ENCODE measurements at places on chromosomes 7 and 10.

- no peak for DNase-seq
Measured at GRCh38 chr7:133576612-133577168, 323.8 kb downstream of the EXOC4 start.

DNA sequence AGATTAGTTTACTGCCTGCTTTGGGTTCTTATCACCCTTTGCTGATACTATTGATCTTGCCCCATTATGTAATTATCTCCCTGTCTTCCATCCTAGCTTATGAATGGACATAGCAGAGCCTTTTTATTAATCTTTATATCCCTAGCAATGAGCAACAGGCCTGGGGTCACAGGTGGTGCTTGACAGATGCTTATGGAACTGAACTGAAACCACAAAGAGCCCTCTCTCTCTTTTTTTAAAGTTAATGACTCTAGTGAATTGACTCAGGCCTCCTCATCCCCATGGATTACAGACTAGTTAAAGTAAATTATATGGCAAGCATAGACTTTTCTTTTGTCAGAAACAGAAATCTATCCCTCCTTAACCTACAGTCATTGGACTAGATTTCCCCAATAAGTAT is 265.2 kb downstream of the PHTF2 start:
- no peak for DNase-seq

GRCh38 chr10:102268375-102268888 is 23.1 kb downstream of the GBF1 start:
- DNase-seq, result no peak

DNA sequence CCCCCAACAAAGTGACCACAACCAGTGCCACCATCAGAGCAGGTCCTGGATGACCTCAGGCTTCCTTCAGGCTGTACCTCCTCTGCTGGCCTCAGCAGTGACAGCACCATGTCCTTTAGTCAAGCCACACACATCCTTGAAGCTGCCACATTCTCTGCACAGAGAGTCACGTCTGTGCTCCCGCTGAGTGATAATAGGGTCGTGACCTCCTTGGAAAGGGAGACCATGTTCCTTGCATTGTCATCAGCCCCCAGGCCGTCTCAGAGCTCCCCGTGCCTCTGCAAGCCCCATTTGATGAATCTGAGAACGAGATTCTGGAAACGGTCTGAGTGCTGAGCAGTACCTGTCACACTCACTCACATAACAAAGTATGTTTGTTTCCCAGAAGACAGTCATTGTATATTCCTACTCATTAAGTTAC is 106.5 kb upstream of the PRR15 start:
- DNase-seq, result no peak

DNA sequence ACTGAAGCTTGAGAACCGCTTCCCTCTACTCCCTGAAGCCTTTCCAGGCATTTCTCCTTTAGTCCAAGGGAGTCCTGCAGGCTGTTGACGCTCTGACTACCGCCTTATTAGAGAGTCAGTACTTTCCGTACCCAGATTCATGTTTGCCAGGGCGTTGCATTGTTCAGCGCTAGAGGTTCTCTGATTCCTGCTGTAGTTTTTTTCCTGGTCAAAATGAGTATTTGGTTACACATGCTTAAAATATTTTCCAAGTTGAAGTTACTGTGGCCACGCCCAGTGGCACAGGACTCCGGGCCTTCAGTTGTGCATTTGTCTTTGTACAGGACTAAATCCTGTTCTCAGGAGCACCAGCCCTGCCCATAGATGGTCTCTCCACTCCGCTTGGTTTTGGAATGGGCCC is 7.9 kb downstream of the MTURN start:
- DNase-seq, result peak; percentile 85

GRCh38 chr7:145104400-145104799 is 268.5 kb upstream of the TPK1 start:
- no peak for DNase-seq

Measured in RWPE1 (cell line).